ENCODE measurements at places on chromosomes 16 and 17.
A peak's percentile ranks its signal among the peaks of the same experiment; 100 is the strongest.

- no peak for DNase-seq
Measured at GRCh38 chr17:32259586-32259985, 6.0 kb upstream of the RHBDL3 start.

GRCh38 chr16:71188956-71189712 is 41.4 kb downstream of the HYDIN start:
- no peak for DNase-seq

GRCh38 chr16:57551057-57551456 is 8.6 kb downstream of the ADGRG5 start:
- DNase-seq, result no peak

DNA sequence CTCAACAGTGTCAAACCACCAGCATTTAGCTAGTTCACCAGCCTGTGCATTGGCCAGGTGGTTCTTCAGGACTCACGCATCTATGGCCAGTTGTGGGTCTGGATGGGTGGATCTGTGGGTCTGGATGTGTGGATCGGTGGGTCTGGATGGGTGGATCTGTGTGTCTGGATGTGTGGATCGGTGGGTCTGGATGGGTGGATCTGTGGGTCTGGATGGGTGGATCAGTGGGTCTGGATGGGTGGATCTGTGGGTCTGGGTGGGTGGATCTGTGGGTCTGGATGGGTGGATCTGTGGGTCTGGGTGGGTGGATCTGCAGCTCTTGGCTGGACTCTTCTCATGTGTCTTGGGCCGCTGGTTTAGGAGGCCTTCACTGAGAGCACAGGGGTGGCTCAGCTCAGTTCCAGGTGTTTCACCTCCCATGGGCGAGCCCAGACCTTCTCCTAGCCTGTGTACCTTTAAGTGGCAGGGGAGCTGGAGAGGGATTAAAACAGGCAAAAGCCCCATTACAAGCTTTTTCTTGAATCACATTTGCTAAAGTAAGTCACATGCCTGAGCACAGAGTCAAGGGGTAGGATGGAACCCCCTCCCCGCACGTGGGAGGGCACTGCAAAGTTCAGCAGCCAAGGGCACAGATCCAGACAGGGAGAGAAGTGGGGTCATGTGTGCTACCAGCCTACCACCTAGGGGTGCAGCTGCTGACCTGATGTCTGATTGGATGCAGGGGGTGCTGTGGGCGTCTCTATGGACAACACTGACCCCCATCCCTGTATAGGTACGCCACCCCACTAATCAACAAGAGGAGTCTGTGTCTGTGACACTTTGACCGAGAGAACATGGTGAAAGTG is 3.4 kb upstream of the NUBP1 start:
- no peak for DNase-seq

- DNase-seq, result no peak
Measured at GRCh38 chr17:3773511-3773910, 27.5 kb downstream of the ITGAE start.

DNA sequence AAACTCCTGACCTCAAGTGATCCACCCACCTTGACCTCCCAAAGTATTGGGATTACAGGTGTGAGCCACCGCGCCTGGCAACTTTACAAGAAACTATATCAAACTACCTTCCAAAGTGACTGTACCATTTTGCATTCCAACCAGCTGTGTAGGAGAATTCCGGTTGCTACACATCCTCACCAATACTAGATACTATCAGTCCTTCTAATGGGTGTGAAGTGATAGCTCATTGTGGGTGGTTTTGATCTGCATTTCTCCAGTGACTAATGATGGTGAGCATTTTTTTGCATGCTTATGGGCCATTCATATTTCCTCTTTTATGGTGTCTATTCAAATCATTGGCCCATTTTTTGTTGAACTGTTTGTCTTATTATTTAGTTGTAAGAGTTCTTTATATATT is 37.7 kb downstream of the SCNN1B start:
- DNase-seq, result no peak

- no peak for DNase-seq
Measured at GRCh38 chr17:76793775-76794174, 55.9 kb downstream of the MFSD11 start.

DNA sequence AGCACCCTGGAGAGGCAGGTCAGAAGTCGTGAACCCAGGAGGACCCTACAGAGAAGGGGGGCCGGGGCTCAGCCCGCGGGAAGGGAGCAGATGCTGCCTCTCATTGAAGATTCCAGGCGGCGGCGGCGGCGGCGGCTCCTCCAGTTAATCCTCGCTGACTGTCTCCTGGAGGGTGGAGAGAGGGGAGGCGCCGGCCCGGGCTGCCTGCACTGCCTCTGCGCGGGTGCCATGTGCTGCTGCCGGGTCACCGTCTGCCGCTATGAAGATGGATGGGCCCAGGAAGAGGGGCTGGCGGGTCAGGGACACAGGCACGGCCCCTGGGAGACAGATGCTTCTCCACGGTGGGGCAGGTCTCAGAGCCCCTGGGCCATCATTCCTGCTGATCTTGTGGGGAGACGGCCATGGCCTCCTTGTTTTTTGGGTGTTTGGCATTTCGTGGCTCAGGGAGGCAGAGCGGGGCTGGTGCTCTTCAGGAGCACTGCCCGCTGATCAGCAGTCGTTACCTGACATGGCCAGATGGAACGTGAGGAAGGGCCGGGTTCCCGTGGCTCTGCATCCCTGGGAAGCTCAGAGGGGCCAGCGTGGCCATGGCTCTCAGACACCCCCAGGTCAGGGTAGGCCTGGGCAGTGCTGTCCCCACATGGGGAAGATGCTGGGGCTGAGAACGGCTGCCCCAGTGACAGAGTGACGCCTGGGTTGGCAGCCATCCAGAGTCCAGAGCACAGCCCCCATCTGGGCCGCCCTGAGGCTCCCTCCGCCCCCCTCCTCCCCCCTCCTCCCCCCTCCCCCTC is 36.1 kb downstream of the GINS2 start:
- DNase-seq, result no peak

DNA sequence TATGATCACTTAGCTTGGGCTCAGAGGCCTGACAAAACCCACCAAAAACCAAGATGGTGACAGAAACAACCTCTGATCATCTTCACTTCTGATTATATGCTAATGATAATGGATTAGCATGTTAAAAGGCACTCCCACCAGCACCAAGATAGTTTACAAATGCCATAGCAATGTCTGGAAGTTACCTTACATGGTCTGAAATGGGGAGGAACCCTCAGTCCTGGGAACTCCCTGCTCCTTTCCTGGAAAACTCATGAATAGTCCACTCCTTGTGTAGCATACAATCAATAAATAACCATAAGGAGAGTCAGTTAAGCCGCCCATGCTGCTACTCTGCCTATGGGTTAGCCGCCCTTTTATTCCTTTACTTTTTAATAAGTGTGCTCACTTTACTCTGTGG is 120.0 kb upstream of the HS3ST4 start:
- DNase-seq, result no peak

DNA sequence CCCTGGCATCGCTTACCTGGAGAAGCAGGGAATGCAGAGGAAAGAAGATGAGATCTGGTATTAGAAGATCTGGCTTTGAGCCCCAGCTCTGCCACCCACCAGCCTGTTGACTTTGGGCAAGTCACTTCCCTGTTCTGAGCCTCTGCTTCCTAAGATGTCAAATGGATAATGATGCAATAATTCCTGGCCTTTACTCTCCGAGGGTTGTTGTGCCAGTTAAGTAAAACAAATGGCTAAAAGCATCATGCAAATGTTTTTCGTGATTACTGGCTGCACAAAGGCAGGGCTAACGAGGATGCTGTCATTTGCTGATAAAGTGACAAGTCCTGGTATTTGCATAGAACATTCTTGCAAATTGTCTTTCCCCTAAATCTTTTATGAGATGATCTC is 1.3 kb upstream of the ZNF821 start:
- no peak for DNase-seq

DNA sequence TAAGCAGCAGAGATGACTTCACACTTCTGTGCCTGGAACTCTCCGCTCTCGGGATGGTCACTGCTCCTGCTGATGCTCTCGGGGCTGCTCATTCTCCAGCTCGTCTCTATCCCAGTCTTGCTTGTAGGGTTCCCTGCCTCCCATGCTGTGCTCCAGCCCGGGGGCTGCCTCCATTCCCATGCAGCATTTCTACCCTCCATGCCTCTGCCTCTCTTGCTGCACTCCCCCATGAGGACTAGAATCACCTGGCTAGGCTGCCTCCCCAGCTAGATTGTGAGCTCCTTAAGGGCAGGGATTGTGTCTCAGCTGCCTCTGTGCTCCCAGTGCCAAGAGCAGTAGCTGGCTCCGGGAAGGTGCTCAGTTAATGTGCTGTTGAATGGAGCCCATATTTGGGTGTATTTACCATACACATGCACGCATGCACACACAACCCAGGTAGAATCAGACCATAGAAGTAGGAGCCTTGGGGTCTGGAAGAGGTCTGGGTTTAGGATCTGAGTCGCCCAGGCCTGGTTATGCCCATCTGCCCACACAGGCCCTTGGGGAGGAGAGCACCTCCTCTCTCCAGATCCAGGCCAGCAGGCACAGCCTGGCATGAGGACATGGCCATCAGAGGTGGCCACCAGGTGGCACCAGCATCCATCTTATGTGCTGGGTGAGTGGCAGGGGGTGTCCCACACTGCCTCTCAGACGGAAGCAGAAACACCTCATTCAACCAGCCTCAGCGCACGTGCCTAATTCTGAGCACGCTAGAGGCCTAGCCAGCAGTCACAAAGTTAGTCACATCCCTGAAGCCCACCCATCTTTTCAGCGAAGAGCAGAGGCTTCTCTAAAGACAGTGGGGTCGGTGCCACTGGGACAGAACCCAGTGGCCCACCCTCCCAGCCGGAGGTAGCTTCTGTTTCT is 9.3 kb downstream of the GIT1 start:
- DNase-seq, result peak; percentile 84

DNA sequence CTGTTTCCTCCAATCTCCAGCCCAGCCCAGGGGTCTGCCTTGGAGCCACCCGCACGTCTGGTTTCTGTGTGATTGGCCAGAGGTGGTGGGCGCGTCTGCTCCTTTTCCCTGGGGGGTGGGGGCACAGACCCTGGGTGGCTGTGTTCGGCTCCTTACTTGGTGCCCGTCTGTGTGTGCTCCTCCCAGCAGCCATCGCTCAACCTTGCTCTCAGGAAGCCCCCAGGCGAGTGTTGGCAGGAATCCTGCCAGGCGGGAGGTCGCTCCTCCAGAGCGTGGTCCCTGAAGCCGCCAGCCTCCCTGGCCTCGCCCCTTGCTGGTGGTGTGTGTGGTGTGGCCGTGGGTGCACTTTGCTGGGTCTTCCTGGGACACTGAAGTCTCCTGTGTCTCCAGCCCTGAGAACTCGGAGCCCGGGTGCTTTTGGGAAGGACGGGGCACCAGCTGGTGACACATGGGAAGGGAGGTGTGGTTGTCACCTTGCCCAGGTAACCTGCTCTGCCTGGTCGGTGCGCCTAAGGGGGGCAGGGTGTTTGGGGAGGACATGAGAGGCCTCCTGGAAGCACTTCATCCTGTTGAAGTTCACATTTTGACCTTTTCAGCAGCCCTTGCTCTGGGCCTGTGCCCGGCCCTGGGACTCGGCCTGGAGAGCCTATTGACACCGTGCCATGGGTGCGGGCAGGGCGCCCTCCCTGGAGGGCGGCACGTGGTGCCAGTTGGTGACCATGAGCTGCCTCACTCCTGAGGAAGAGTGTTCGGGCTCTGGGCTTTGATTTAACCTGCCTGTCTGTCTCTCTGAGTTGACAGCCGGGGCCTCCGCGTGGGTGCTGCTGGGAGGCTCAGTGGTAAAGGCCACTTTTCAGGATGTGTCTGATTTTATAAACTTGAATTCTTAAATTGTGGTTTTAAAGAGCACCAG is 49.0 kb upstream of the ZNF750 start:
- DNase-seq, result no peak

DNA sequence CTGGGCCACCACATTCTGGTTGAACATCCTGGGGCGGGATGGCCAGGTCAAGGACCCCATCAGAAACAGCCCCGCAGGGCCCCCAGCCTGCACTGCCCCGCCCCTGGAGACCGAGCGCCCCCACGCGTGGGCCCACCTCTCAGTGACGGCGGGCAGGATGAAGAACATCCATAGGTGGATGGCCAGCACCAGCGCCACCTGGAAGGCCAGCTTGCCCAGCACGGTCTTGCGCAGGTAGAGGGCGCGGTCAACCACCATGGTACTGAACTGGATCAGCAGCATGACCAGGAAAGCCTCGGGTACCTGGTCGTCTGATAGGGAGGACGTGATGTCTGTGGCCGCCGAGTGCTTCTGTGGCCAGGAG is 13.6 kb downstream of the CTU2 start:
- no peak for DNase-seq

- no peak for DNase-seq
Measured at GRCh38 chr16:11562941-11563340, 23.8 kb downstream of the LITAF start.

GRCh38 chr17:64244165-64244564 is 18.9 kb downstream of the TEX2 start:
- no peak for DNase-seq

DNA sequence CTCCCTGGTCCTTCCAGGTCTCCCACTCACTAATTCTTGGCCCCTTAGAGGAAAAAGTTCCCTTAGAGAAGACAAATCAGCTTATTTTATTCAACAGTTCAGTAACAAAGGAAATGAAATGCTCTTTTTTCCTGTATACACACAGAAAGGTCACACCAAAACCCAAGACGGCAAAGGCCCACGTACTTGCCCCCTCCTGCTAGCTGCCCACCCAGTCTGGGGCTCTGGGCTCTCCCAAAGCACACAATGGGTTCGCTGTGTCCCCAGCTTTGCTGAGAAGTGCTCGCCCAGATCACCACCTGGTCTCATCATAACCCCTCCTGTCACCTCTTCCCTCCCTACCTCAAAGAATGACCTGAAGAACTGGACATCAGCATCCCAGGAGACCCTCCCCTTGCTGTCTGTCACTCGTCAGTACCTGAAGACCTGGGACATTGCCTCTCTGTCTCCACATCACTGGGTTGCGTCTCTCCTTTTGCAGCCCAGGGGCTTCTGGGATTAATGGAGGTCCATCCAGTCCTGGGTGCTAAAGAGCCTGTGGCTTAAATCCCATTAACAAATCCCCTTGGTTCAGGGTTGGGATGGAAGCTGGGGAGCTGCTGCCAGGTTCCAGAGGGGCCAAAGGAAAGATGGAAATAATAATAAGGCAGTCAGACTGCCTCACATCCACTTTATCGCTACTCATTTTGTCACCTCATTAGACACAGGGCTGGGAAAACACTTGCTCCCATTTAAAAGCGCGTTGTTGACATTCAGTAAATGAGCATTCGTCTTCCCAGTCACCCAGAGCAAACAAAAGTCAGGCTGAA is 3.3 kb downstream of the SLC6A4 start:
- DNase-seq, result no peak

Data from activated T-cell treated with anti-CD3 and anti-CD28 coated beads for 48 hours (primary cell).